ENCODE measurements at places on chromosomes 5 and 9.
A peak's percentile ranks its signal among the peaks of the same experiment; 100 is the strongest.

GRCh38 chr5:176912115-176912514 is 13.0 kb upstream of the HK3 start:
- no peak for DNase-seq

GRCh38 chr5:40401284-40402006 is 278.3 kb upstream of the PTGER4 start:
- DNase-seq, result no peak

DNA sequence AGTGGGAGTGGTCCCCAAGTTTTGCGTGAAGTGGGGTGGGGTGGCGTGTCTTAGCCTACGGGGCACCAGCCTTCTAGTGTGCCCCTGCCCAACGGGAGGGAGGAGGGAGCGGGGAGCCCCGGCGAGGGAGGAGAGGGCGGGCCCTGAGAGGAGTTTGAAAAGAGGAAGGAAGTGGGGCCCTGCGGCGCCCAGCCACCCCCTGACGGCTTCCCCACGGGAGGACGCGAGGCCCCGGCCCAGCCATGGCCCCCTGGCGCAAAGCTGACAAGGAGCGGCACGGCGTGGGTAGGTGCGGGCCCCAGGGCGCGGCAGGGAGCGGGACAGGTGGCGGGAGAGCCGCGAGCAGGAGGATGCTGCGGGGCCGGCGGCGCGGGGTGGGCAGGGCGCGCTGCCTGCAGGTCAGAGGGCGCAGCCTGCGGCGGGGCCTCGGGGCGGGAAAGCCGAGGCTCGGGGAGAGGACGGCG is at the start of gene DOCK2:
Gene DOCK2 (plus strand): TSS at position 191 of the 464 bp plus-strand sequence. CDS start 52 bp downstream, at position 243.
- peak; percentile 81 for DNase-seq

- DNase-seq, result no peak
These were observed 30.1 kb upstream of the SIL1 start for GRCh38 chr5:139228201-139228803.

GRCh38 chr5:137114529-137114928 is 384.6 kb downstream of the SPOCK1 start:
- no peak for DNase-seq

GRCh38 chr5:153504726-153505125 is 14.3 kb downstream of the GRIA1 start:
- DNase-seq, result no peak

DNA sequence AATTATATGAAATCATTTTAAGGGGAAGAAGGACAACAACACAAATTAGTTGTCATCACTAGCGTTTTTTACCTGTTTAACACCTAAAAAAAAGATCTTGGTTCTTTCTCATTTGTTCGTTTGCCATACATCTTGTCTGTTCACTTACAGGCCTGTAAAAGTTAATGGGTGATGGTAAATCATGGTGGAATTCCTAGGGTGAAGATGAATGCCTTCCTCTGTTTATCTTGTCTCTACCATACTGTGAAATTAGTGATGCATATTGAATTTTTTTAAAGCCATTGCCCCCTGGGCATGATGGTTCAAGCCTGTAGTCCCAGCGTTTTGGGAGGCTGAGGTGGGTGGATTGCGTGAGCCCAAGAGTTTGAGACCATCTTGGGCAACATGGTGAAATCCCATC is 46.6 kb downstream of the LRRTM2 start:
- no peak for DNase-seq

DNA sequence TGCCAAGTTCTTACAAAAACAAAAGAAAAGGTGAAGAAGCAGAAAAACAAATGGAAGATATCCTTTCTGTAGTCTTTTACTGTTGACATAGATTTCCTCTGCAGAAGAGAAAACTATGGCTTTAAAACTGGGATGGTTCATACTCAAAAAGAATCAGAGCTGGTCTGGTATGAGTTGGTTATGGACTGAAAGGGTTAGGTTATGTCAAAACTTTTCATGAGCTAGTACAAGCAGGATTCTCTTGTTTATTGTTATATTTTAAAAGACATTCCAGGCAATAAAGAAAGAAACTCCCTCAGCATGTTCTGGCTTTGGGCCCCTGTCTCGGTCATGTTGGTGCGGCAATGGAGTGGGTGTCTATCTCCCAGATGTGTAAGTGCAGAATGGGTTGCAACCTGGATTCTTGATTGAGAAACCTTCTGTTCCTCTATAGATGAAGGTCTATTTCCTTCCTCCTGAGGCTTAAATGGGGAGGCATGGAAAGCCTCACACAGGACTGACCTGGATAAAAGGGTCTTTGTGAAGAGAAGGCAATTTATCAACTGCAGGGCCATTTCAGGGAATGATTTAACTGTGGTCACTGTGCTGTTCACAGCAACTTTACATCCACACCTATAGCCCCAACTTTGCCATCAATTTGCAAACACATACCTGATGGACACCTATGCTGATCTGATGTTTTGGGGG is 209.6 kb upstream of the TNC start:
- DNase-seq, result no peak

- DNase-seq, result no peak
These were observed 271.4 kb downstream of the ENC1 start for GRCh38 chr5:74369173-74369572.

GRCh38 chr9:93680443-93681268 is 104.3 kb downstream of the PHF2 start:
- DNase-seq, result no peak

DNA sequence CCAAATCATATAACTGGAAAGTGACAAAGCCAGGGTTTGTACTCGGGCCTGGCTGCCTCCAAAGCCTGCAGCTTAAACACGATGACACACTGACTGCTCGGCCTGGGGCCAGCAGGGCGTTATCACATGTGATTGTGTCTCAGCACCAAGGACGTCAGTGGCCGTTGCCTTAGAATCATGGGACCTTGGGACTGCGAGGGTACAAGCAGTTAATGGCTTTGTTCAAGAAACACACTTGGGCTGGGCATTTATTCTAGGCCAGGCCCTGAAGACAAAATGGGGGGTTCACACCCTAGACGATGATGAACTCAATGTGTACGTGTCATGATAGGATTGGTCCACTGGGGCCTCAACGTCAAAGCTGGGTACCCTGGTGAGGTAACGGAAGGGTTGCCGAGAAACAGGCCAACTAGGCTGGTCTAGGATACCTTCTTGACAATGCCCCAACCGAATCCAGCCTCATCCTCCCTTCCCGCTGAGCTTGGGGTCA is 13.0 kb downstream of the SH3PXD2B start:
- no peak for DNase-seq

GRCh38 chr9:99021512-99021911 is 77.8 kb downstream of the COL15A1 start:
- DNase-seq, result no peak

DNA sequence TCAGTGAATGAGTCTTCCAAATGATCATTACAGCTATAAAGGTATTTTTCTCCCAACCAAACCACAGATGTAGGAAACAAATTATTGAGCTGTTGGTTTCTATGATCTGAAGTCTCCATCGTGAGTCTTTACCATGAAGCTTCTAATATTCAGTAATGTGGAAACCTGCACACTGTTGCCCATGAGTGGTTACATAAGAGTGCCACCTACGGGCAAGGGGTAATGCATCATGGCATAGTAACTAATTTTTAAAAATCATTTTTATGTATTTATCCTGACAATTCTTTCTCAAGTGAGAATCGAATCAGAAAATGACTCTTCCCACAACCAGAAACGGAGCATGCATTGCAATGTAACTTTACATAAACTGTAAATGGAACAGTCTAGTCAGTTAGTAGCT is 282.5 kb upstream of the SMARCA2 start:
- no peak for DNase-seq

DNA sequence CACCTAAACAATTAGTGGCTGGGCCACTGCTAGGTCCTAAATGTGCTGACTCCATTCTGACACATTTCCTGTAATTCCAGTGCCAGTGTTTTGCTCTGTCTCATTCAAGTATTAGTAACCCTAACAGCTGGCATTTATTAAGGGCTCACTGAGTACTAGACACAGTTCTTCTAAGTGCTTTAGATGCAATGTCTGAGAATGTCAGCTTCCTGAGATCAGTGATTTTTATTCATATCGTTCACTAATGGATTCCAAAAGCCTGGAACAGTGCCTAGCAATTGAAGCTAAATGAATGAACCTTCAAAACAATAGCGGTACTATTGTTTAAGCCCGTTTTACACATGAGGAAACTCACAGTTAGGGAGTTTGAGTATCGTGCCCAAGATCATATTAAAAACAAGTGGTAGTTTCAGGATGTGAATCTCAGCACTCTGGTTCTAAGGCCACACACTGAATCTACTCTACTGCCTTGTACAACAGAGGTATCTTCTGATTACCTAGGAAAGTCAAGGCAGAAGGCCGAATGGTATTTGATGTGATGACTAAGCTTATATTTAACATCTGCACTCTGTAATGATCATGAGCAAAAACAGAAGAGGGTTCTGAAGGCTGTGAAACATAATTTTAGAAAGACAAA is 304.0 kb downstream of the PJA2 start:
- DNase-seq, result no peak

- no peak for DNase-seq
These were observed 2.4 kb downstream of the ANXA6 start for GRCh38 chr5:151154931-151155774.

DNA sequence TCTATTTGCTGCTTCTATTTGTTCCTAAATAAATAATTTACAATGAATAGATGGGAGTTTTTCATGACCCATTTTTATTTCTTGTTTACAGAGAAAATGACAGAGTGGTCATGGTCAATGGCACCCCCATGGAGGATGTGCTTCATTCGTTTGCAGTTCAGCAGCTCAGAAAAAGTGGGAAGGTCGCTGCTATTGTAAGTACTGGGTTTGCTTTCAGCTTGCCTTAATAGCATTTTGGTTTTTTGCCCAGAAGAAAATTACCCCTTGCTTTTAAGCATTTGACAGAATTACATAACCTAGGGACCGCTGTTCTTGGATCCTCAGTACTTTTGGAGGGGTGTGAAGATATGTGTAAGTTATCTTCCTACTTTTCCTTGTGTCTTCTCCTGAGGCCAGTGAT is 44.1 kb downstream of the TJP2 start:
- no peak for DNase-seq

GRCh38 chr9:16321461-16322119 is 548.9 kb downstream of the BNC2 start:
- no peak for DNase-seq

DNA sequence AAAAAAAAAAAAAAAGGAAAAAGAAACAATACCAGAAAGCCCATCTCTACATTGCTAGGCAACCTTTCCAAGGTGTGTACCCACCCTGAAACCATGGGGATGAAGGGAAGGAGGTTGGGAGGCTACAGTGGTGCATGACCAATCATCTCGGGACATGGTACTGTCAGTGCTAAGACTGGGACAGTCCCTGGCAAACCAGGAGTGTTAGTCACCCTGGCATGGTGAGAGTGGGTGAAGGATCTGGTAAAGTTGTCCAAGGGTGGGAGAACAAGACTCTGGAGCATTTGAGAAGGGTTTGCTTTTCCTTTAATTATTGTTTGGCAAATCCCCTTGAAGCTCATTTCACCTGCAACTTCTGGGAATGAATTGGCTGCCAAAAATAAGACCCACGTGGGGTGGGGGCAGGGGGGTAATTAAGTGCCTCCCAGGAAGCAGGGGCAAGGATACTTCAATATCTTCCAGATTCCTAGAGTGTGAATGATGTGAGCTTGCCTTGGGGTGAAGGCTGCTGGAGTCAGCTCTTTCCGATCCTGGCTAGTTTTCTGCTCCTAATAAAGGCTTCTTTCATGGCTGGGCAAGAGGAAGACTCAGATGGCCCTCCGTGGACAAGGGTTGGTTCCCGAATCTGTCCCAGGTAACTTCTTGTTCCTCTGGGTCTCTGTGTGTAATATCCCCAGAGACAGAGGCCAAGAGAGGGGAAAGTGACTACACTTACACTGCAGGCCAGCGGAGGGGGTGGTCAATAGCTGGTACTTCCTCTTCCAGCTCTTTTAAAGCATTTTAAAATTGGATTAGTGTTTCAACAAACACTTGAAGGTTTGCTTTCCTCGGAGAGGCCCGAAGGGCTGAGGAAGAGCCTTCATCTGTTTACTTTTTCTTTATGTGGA is 61.6 kb upstream of the SPRY4 start:
- no peak for DNase-seq

GRCh38 chr9:88198341-88198807 is 60.1 kb upstream of the SPATA31C2 start:
- no peak for DNase-seq

GRCh38 chr5:67494186-67494855 is 297.7 kb upstream of the CD180 start:
- no peak for DNase-seq

All from stimulated activated naive B cell treated with anti-CD40 and anti-IgM and Interleukin-4, amounts not matched to agents 10 μg/mL and 1 μg/mL and 100 μg/mL, for 72 hours (primary cell).